Fibroblast of pulmonary artery (primary cell): ENCODE measurements at places on chromosomes 1 and 21.

DNA sequence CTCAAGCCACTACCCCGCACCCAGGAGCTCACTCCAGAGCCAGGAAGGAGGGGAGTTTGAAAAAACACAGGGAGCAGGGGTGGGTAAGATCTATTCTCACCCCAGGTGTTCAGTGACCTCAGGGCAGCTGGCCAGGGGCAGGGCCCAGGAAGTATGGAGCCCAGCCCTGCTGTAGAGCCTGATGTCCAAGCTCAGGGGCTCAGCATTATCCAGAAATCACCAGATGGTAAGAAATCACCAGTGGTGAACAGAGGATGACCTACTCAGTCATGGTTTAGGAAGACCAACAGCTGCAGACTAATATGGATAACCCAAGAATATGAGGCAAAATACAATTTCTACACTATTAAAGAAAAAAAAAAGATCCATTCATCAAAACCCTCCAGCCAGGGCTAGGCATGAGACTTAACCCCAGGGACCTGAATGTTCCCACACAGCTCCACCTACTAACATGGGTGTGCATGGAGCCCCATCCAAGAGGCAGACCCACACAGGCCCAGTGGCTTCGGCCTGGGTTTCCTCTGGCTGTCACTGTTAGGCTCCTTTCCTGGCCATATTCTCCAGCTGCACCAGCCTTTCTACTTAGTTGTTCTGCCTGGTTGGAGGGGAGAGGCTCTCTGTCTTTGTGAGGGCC, 67.6 kb downstream of the KCNN3 start:
- no peak for DNase-seq

- peak; percentile 75 for DNase-seq
Observed at GRCh38 chr1:150168960-150169601, 19.4 kb downstream of the PLEKHO1 start.

- DNase-seq = peak; percentile 35
Observed at GRCh38 chr1:155242805-155243358, 12.4 kb downstream of the ENTREP3 start.

GRCh38 chr1:219783605-219784235, 144.6 kb downstream of the SLC30A10 start:
- no peak for DNase-seq

DNA sequence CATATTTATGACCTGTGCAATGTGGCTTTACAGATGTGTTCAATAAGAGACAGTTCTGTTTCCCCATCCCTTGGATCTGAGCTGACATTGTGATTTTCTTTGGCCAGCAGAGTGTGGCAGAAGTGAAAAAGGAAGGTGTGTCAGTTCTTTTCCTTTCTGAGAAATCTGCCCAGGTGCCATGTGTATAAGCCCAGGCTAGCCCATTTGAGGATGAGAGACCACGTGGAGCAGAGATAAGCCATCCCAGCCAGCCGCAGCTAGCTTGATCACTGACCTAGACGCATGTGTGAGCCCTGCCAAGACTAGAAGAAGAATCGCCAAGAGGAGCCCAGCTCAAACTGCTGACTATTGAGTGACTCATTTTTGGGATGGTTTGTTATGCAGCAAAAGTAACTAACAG, 127.8 kb downstream of the KCNJ6 start:
- no peak for DNase-seq

DNA sequence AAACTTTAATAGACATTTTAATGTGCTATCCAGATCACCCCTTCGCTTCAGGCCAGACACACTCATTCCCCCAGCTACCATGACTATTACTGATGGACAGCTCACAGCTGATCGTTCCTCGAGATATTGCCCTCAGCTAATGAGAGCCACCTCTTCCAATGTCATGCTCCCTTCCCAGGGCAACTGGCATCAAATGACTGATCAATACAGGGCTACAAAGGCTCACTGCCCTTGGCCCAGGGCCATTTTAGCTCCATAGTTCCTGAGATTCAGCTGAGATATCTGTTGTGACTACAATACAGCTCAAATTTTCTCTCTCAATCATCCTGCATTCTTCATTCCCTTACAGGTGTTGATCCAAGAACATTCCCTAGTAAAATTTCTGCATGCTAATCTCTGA, 104.5 kb upstream of the PKN2 start:
- DNase-seq = no peak

DNA sequence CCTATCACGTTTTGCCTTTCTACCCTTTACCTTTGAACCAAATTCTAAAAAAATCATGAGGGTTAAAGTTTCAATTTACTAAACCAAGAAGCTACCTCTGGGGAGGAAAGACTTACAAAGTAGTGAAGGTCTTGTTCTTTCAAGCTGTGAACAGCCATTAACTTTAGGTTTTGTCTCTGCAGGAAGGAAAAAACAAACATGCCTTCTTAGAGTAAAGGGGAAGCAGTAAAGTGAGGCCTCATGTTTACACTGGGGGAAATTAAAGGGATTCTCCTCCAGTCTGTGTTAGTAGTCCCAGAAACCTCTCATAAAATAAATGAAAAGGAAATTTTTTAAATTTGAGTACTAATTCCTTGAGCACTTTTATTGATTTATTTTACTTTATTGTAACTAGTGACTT, 780.2 kb upstream of the ADGRL2 start:
- DNase-seq = no peak

- DNase-seq = peak; percentile 55
Observed at GRCh38 chr1:21924503-21925005, 12.6 kb downstream of the HSPG2 start.

DNA sequence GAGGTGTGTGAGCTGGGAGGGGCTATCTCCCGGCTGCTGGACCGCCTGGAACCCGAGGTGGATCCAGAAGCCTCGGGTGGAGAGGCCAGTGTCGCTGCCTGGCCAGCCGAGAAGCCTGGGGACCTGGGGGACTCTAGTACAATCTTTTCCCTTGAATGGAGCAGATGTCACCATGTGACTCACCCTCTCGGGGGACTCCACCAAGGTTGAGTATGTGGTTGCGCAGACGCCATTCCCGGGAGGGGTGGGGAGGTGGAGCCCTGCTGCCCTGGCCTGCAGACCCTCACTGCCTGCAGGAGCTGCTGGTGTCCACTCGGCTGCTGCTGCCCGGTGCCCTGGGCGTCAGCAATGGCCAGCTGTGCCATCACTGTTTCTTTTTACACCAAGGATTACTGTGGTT, 40.3 kb downstream of the TP73 start:
- no peak for DNase-seq

DNA sequence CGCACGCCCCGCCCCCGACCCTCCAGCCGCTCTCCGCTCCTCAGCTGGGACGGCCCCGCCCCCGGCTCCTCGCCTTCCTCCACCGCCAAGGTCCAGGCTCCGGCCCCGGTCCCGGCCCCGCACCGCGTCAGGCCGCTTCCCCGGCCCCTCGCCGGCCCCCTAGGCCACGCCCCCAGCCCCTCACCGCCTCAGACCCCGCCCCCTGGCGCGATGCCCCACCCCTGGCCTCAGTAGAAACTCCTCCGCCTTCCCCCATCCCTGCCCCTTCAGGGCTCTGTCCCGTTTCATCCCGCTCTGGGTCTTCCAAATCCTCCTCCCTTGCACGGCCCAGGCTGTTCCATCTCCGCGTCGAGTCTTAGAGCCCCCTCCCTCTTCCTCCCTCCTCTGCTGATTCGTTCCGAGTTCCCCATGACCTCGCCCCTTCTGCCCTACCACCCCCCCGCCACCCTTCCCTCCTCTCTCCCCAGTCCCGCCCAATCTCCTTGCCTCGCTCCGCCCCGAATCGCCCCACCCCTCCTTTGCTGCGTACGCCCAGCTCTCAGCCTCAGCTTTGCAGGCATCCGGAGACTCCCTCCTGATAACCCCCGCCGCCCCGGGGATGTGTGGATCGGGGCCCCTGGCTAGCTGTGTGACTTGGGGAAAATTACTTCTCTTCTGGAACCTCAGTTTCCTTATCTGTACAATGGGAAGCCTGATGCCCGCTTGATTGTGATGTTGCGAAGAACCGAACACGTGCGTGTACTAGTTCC, 448 bp upstream of the ASAP3 start:
- peak; percentile 94 for DNase-seq

DNA sequence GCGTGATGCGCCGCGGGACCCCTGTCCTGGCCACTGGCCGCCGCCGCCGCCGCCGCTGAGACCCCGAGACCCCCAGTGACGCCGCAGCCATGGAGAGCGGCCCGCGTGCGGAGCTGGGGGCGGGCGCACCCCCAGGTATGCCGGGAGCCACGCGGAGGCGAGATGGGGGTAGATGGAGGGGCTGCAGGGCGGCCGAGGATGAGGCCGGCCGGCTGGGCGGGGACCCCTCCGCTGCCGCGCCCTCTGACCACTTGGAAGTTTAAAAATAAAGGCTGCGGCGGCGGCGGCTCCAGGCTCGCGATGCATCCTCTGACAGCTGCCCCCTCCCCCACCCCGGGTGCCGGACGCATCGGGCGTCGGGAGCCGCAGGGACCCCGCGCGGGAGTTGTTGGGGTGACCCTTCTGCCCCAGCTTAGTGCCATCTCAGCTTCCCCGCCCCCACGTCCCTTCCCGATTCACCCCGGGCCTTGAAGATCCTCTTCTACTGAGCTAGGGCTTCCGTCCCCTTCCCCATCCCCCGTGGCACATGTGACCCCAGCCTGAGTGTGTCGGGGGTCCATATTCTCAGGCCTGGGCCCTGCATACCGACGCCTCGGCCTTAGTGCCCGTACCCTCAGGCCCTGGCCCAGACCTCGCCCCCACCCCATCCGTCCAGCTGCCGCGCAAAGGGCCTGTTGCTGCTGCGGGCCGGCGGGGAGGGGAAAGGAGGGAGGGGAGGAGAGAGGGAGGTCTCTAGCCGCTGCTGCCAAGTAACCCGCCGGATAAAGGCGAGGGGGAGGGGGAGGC, 562 bp downstream of the MAP7D1 start:
- peak; percentile 65 for DNase-seq

GRCh38 chr1:78673120-78673519, 23.5 kb downstream of the IFI44 start:
- DNase-seq = no peak

GRCh38 chr1:231776757-231777062, 150.1 kb downstream of the DISC1 start:
- DNase-seq = no peak

- DNase-seq = no peak
Observed at GRCh38 chr1:34060901-34061415, 104.1 kb downstream of the CSMD2 start.

- DNase-seq = no peak
Observed at GRCh38 chr1:231613419-231614349, 12.9 kb upstream of the DISC1 start.

DNA sequence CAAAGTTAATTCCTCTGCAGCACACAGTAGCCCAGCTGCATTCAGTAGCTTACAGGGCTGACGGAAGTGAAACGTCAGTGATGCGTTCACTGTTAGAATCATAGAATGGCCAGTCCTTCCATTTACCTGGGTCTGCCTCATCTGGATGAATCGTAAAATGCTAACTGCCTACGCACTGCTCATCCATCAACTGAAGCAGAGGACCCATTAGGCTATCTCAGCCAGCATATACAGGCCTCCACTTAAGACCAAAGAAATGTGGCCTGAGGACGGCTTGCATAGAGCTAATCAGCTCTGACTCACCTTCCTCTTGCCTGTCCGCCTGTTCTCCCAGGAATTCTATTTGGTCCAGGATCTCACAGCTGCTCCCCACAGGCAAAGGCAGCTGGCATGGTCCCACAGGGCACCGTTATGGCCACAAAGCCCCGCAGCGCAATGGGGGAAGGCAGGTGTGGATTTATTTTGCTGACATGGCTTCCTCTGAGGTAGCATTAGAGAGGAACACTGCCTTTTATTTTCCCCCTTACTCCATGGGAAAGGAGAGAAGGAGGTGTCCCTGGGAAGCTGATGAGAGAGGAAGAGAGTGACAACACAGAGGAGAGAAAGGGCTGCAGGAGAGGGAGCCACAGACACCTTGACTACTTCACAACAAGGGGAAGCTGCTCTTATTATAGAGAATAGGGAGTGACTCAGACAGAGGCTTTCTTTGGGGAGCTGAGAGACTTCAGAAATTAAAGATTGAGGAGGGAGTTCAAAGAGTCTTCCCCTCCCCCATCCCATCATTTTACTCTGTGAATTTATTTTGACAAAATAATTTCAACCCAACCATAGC, 177.6 kb downstream of the HHIPL2 start:
- peak; percentile 29 for DNase-seq

DNA sequence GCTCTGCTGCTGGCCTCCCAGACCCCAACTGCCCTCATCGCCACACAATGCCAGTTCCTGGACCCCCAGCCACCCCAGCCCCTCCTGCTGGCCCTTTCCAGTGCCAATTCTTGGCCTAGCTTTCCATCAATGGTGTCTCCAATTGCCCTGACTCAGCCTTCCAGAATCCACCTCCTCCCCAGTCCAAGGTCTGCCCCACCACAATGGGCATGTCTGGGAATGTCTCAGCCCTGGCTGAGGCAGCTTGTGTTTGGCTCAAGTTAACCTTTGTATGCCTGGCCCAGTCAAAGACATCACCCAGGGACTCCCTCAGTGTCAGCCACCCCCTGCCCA, 16.4 kb downstream of the ALDH4A1 start:
- peak; percentile 36 for DNase-seq
